Activated T-helper 17 cell treated with anti-CD3 and anti-CD28 coated beads, Interleukin-2, amount 50 U/mL, for 72 hours (primary cell): ENCODE measurements at places on chromosomes 3 and 15. TPM values are rescaled to one million over a fixed set of nuclear protein-coding genes. Genes with fewer than 3 reads are reported as not detected.

Gene CLDN1
- 0.11 TPM for total RNA-seq

Gene RTP3
- total RNA-seq: not detected

Gene LRRC34
- 1.4 TPM for total RNA-seq

Gene MAGI1
- not detected for total RNA-seq

Gene MKRN2
- total RNA-seq: 17.2 TPM

Gene EPHA3
- total RNA-seq: 0.11 TPM

Gene CA12
- total RNA-seq: 1.0 TPM

Gene IL12A
- not detected for total RNA-seq

- no peak for ATAC-seq
These were observed 3.5 kb upstream of the CCDC9B start for GRCh38 chr15:40344217-40344616.

DNA sequence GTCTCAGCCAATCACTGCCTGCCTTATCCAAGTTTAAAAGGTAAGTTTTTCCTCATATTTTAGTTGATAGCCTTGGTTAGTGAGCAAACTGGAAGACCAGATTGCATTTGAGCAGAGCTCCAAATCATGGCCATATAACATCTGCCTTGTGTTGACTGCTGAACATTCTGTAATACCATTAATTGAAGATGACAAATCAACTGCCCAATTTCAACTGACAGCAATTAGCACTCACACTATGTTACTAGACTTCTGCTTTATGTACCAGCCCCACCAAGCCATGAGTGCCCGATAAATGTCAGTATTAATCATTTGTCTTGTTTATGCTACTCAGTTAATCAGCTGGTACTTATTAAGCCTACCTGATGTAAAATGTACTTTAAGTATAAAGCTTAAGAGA lies 83.1 kb downstream of the CGGBP1 start:
- no peak for ATAC-seq

- no peak for ATAC-seq
These were observed 139.3 kb downstream of the SOX2 start for GRCh38 chr3:181851063-181851462.

- no peak for ATAC-seq
These were observed 315.0 kb upstream of the LRRFIP2 start for GRCh38 chr3:37489355-37489754.

DNA sequence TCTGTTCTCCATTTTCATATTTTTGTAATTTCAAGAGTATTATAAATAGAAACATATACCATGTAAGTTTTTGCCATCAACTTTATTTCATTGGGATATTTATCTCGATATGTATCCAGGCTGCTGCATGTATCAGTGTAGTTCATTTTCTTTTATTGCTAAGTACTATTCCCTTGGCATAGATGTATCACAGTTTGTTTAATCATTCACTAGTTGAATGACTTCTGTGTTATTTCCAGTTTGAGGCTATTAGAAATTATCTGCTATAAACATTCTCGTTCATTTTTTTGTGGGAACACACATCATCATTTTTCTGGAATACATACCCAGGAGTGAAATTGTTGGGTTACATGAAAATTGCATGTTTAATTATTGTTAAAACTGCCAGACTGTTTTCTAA lies 18.5 kb upstream of the TGFBR2 start:
- no peak for ATAC-seq

GRCh38 chr3:127673191-127674100 lies 694 bp downstream of the ABTB1 start:
- peak; percentile 62 for ATAC-seq

GRCh38 chr3:133258358-133258757 lies 141.5 kb upstream of the BFSP2 start:
- no peak for ATAC-seq

DNA sequence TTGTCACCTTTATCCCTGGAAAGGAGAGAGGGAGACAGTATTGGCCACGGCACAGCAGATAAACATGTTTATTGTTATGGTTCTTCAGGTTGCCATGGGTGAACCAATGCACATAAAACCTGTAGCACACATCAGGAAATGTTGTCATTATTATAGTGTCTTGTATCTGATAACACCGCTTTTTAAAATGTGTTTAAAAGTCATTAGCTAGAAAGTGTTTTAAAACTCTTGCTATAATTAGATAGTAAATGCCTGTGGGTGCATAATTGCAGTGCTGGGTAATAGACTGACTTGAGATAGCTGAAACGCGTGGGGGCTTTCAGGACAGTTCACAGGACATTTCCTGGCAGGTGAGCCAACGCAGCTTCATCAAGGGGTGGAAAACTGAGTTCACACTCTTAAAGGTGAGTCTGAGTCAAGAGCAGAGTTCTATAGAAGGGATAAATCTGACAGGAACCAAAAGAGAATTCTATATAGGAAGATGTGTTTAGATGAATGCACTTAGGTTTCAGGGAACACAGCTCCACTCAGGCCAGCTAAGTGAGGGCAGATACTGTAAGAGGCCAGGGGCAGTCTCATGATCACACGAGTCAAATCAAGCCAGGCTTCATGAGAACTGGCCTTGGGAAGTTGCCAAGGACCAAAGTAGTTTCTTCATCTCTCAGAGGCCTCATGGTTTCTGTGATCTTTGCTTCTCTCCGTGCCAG lies 35.6 kb upstream of the PPP4R2 start:
- peak; percentile 56 for ATAC-seq

GRCh38 chr3:157100608-157101396 lies 59.1 kb downstream of the CCNL1 start:
- no peak for ATAC-seq

DNA sequence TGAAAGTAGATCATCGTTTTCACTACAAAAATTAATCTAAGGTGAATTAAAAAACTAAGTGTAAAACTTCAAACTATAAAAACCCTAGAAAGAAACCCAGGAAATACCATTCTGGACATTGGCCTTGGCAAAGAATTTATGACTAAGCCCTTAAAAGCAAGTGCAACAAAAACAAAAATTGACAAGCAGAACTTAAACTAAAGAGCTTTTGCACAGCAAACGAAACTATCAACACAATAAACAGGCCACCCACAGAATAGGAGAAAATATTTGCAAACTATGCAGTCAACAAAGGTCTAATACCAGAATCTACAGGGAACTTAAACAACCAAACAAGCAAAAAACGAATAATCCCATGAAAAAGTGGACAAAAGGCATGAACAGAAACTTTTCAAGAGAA lies 302.0 kb downstream of the CHST2 start:
- no peak for ATAC-seq

- ATAC-seq: peak; percentile 73
These were observed 89.3 kb downstream of the SLCO3A1 start for GRCh38 chr15:91942720-91943394.

DNA sequence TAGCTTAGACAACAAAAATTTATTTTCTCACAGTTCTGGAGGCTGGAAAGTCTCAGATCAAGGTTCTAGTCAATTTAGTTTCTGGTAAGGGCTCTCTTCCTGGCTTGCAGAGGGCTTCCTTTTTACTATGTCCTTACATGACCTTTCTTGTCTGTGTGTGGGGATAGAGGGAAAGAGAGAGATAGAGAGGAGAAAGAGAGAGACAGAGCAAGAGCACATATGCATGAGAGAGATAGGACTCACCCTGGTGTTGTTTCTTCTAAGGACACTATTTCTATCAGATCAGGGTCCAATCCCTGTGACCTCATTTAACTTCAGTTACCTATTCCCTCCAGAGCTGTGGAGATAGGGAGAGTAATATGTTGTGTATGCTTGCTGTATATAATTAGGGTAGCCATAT lies 44.9 kb upstream of the TEX9 start:
- ATAC-seq: no peak

DNA sequence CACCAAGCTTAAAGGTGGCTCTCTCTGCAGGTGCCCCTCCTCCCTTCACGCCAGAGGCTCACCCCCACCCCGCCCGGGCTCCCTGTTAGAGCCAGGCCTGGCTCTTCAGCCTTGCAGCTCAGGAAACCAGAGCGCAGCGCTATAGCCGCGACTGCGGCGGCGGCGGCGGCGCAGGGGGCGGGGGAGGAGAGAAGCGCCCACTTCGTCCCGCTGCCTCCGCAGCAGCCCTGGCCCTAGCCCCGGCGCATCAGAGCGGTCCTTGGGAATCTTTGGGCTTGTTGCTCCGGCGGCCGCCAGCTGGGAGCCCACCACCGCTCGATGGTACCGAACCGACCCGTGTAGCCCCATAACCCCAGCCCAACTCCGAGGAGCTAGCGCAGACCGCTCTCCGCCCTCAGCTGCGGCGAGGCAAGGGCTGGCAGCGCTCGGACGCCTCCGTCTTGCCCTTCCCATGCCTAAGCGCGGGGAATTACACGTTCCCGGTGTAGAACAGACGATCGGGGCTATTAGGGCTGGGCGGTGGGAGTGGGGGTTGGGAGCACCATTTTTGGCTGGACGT lies 1.2 kb downstream of the RASGRF1 start:
- no peak for ATAC-seq

- peak; percentile 58 for ATAC-seq
These were observed 37.4 kb upstream of the DCP1A start for GRCh38 chr3:53384465-53385423.

- ATAC-seq: no peak
These were observed 5.5 kb downstream of the KLF13 start for GRCh38 chr15:31332020-31332680.

- no peak for ATAC-seq
These were observed 21.0 kb downstream of the ZDHHC3 start for GRCh38 chr3:44954962-44955361.

DNA sequence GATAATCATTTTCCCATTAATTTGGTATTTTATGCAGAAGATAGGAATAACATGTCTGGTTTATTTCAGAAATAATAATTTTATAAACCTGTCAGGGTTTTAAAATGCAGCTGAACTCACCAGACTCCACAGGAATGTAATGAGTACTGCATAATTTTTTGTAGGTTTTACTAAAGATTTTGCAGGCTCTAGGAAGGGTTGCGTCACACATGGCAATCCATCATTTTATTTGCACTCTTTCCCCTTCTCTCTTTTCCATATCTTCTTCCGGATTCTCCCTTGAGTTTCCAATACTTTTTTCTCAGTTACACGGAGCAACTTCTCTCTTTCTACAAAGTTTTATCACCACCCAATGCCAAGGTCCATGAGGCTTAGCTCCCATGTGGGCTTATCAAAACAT lies 234.7 kb downstream of the NFKBIZ start:
- ATAC-seq: no peak

DNA sequence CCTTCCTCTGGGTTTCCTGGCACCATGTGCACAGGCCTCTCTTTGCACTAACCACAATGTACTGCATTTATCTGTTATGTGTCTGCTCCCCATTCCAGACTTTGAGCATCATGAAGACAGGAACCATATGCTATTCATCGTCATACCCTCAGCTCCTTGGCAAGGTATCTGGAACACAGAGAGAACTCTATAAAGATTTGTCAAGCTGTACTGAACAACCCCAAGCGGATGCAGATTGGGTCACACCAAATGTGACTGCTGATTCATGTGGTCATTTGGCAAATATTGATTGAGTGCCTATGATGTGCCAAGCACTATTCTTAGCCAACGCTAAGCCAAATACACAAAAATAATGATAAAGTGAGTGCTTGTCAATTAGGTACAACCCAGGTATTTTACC lies 7.5 kb upstream of the MEGF11 start:
- ATAC-seq: no peak

DNA sequence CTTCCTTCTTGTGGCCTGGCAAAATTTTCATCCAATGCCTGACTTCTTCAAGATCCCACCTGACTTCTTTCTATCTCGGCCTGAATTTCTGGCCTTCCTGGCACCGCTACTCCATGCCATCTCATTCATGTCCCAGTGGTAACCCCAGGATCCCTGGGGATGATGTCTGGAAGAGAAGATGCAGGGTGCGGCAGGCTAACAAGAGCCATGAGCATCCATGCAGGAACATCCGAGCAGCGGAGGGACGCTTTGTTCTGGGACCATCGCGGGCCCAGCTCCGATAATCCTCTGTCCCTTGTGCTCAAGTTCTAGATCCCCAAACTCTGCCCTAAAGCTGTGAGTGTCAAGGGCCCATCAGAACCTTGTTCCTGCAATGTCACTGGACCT lies 10.9 kb downstream of the MYL3 start:
- ATAC-seq: no peak

DNA sequence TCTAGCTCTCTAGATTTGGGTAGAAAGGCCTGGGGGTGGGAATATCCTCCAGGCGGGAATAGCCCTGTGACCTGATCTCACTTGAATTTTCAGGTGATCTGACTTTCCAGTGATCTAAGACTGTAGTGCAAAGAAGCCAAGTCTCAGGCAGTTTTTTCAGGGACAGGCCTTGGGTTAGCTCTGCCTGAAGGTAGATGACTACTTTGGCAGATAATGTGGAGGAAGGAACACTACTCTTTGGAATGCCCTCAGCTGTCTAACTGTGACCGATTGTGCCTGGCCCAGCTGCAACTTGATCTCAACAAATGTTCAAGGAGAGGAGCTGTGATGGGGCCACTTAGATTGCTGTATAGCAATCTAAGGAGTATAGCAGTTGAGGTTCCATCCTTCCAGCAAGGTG lies 193.7 kb downstream of the TCF12 start:
- no peak for ATAC-seq

- ATAC-seq: no peak
These were observed 12.4 kb downstream of the RTP2 start for GRCh38 chr3:187689984-187690383.

- no peak for ATAC-seq
These were observed 10.9 kb downstream of the CCR5AS start for GRCh38 chr3:46395766-46396530.

DNA sequence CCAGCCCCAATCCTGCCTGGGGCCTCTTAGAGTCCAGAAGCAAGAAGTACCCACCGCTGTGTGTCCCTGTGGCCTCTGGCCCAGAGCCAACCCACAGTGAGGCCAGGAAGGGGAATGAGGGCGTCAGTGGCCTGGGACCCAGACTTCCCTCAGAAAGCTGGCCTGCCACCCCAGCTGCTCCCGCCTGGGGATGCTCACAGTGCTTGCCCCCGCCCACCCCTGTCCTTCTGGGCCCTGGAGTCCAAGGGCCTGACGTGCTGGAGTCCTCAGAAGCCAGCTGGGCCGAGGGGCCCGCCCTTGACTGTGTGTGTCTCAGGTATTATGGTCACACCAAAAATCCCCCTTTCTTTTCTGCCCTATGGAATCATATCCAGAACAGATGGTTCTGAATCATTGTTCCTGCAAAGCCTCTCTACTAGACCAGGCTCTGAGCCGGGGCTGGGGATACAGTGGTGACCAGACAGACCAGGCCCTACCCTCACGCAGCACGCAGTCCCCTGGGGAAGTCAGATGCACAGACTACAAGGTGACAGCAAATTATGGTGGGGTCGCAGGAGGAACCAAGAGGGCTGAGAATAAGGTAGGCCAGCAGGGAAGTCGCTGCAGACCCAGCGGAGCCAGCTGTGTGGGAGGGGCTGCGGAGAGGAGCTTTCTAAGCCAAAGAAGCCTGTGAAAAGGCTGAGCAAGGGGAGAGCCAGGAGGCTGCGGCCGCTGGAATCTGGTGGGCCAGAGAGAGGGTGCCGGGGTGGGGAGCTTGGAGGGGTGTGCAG lies 99.1 kb downstream of the VGLL4 start:
- ATAC-seq: no peak

GRCh38 chr15:41942886-41943285 lies 29.5 kb downstream of the EHD4 start:
- ATAC-seq: no peak

- no peak for ATAC-seq
These were observed 75.4 kb downstream of the CDC25A start for GRCh38 chr3:48112813-48113212.
